ENCODE measurements at places on chromosomes 6 and 20. TPM values are rescaled to one million over a fixed set of nuclear protein-coding genes. Genes with fewer than 3 reads are reported as not detected.

Gene XKR7
- not detected for total RNA-seq

Gene APCDD1L
- total RNA-seq: 122 TPM

Gene CST4
- total RNA-seq: not detected

Gene ZBTB24
- 7.9 TPM for total RNA-seq

Gene BHLHE23
- total RNA-seq: not detected

Gene OPRM1
- not detected for total RNA-seq

Gene SIRPB2
- not detected for total RNA-seq

Gene SLC22A2
- total RNA-seq: not detected

Gene SIRT5
- total RNA-seq: 5.9 TPM

Gene BTN1A1
- not detected for total RNA-seq

Gene MRPL18
- 236 TPM for total RNA-seq

Gene C6orf52
- total RNA-seq: not detected

Gene DDO
- total RNA-seq: 5.5 TPM

Gene LRFN2
- total RNA-seq: not detected

Gene HLA-DMB
- total RNA-seq: 2.5 TPM

Gene NFATC2
- 3.0 TPM for total RNA-seq

Gene DUSP15
- not detected for total RNA-seq

Gene TMC2
- not detected for total RNA-seq

Gene TRMT11
- 28.6 TPM for total RNA-seq

Gene TPD52L1
- 16.8 TPM for total RNA-seq

Gene CRISP2
- total RNA-seq: not detected

Gene TCP11
- not detected for total RNA-seq

Gene TOX2
- total RNA-seq: 24.7 TPM

Gene SLA2
- total RNA-seq: not detected

Gene PAK5
- not detected for total RNA-seq

Gene PNPLA1
- total RNA-seq: not detected

Gene CNR1
- total RNA-seq: 2.5 TPM

Gene ZNF165
- total RNA-seq: 1.1 TPM

Gene SALL4
- total RNA-seq: 2.3 TPM

Gene ZFP57
- total RNA-seq: not detected

Gene KHDC1
- 2.1 TPM for total RNA-seq

Gene SLC32A1
- not detected for total RNA-seq

Gene ZSCAN26
- 21.4 TPM for total RNA-seq

Gene BMP2
- 0.84 TPM for total RNA-seq

Gene MYLIP
- 8.3 TPM for total RNA-seq

Gene CRISP3
- total RNA-seq: not detected

Gene ZSCAN9
- 21.0 TPM for total RNA-seq

Gene MYB
- total RNA-seq: 0.12 TPM

Gene SRSF12
- total RNA-seq: not detected

Gene GGTLC1
- total RNA-seq: not detected

Gene RSPH3
- 3.3 TPM for total RNA-seq

Gene PFDN4
- total RNA-seq: 200 TPM

Gene PRSS35
- total RNA-seq: not detected

Gene NKAIN4
- total RNA-seq: not detected

Gene OXT
- total RNA-seq: not detected

Gene LPIN3
- total RNA-seq: 4.5 TPM

Gene CLPSL2
- total RNA-seq: not detected

Gene MYL9
- 20.3 TPM for total RNA-seq

Gene PI16
- not detected for total RNA-seq

Gene PAQR8
- 14.5 TPM for total RNA-seq

Gene KCNK16
- not detected for total RNA-seq

Gene CDH22
- total RNA-seq: not detected

Gene SSTR4
- not detected for total RNA-seq

Gene PCK1
- total RNA-seq: not detected

Gene BPIFA1
- not detected for total RNA-seq

Gene TBC1D22B
- total RNA-seq: 5.9 TPM

Gene MUC22
- total RNA-seq: not detected

Gene MEP1A
- not detected for total RNA-seq

Measured in RPMI7951 (cell line).